ENCODE measurements at places on chromosomes 6 and 20.

DNA sequence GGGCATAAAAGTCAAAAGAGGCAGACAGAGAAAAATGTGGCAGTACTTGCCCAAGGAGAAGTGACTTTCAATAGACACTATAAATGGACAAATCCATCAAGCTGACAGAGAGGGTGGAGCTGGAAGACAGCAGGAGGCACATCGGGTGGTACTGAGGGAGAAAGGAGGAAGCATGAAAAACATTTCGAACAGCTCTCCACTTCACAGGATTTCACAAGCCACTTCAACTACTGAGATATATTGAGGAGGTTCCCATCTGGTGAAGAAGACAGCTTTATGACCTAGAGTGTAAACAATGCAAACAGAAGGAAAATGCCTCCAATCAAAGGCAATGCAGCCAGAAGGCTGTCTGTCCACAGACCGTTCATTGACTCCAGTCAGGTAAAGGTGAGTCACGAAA is 259.4 kb upstream of the ECI2 start:
- DNase-seq: no peak

- no peak for DNase-seq
Measured at GRCh38 chr20:38178065-38178491, 13.0 kb upstream of the TGM2 start.

DNA sequence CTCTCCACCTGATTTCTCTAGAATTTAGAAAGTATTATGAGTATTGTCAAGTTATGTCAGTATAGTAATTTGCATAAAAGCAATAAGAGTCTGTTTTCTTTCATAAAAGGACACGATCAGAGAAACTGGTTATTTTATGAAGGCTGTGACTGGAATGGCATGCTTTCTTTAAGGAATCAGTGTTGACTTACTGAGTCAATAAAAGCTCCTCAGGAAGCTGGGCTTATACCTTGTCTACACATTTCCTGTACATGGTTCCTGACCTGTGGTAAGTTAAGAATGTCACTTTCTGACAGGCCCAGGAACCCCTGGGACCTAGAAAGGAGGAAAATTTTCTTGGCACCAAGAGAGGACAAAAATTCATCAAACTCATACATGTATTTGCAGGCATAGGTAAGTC is 1224.0 kb upstream of the ADGRB3 start:
- no peak for DNase-seq

- DNase-seq: no peak
Measured at GRCh38 chr20:37759052-37759553, 65.3 kb downstream of the CTNNBL1 start.

- DNase-seq: no peak
Measured at GRCh38 chr20:51439160-51439689, 103.3 kb downstream of the NFATC2 start.

- no peak for DNase-seq
Measured at GRCh38 chr6:43801495-43802181, 31.6 kb downstream of the VEGFA start.

DNA sequence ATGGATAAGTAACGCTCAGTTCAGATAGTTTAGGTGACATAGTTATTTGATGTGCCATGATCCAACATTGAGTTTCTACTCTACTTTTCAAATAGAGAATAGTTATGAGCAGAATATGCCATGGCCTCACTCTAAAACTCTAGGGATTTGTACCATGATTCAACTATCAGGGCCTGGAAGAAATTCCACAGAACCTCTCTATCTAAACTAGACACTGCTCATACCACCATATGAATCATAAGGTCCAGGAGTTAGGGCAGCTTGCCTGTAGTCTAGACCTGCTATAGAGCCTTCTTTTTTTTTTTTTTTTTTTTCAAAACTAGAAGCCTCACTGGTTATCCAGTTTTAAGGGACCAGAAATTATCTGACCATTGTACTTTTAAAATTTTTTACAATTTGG is 571.8 kb upstream of the IMPG1 start:
- DNase-seq: no peak

DNA sequence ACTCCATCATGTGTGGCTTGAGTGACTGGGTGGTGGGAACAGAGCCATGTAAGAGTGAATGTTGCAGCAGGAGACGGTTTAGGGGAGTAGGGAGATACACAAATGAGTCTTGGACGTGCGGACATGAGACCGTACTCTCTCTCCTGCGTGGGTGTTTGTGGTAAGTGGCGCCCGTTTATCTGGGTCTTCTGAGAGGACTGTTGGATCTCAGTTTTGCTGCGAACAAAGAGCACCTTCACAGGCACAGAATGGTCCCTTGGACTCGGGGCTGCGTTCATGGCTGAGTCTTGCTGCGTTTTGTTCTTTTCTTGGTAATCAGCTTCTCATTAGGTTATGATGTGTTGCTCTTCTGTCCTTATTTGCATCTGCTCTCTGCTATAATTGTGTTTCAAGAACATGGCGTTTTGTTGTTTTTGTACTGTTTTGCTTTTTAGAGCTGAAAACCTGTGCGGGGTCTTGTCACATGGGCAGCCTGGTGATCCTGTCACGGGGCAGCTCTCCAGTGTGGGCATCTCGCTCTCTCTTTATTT is 28.5 kb downstream of the STK35 start:
- no peak for DNase-seq
